GM23248 (cell line): ENCODE measurements at places on chromosomes 3 and 15.
A peak's percentile ranks its signal among the peaks of the same experiment; 100 is the strongest.

DNA sequence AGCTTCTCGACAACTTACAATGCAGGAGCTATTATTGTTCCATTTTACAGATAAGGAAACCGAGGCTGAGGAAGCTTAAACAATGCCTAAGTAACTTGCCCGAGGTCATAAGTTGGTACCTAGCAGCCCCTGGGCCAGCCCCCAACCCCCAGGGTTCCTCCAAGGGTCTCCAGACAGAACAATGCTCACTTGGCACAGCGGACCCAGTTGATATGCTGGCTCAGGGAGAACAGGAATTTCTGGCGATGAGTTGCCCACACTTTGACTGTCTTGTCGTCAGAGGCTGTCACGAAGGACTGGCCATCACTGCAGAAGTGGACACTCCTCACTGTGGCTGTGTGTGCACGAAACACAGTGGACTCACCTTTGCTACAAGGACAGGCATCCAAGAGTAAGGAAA lies 5.2 kb downstream of the POC1A start:
- H3K4me3 ChIP-seq: no peak overlapping the region
- H3K36me3 ChIP-seq: no peaks in the 10 kb centered on the region
- no peaks in the 10 kb centered on the region for H3K27me3 ChIP-seq

GRCh38 chr15:91132079-91132478 lies 32.0 kb downstream of the SV2B start:
- H3K36me3 ChIP-seq: no peaks in the 10 kb centered on the region
- no peaks in the 10 kb centered on the region for H3K4me1 ChIP-seq
- H3K27ac ChIP-seq: no peak overlapping the region
- no peak overlapping the region for H3K4me3 ChIP-seq

DNA sequence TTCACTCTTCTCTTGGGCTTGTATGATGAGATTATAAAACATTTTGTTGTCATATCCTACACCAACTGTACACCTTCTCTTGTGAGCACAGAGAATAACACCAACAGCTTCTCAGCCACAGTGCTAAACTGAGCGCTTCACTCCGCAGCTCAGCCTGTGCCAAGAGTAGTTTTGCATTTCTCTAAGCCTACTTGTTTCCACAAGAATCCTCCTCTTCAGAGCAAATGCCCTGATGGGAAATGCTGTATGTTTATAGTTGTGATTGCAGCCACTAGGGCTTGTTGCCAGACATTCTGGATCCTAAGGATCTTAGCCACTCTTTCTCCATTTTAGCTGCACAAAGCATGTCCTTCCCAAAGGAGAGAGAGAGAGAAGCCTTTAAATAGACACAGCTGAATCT lies 138.8 kb upstream of the PLXND1 start:
- no peak for DNase-seq
- H3K4me3 ChIP-seq: no peak overlapping the region
- H3K4me1 ChIP-seq: no peaks in the 10 kb centered on the region
- H3K27me3 ChIP-seq: no peaks in the 10 kb centered on the region

- H3K4me3 ChIP-seq: no peak overlapping the region
- no peak overlapping the region for H3K27ac ChIP-seq
- DNase-seq: no peak
- peaks cover 16% of the 10 kb centered on the region for H3K27me3 ChIP-seq
- H3K36me3 ChIP-seq: no peaks in the 10 kb centered on the region
Measured at GRCh38 chr3:179266701-179267211, 15.8 kb upstream of the KCNMB3 start.

DNA sequence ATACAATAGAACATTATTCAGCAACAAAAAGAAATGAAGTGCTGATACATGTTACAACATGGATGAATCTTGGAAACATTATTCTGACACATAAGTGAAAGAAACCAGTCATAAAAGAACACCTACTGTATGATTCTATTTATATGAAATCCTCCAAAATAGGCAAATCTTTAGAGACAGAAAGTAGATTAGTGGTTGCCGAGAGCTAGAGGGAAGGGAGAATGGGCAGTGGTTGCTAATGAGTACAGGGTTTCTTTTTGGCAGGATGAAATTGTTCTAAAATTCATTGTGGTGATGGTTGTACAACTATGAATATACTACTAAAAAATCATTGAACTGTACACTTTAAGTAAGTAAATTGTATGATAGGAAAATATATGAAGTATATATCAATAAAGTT lies 6.3 kb upstream of the LRRC58 start:
- H3K4me1 ChIP-seq: peaks cover 6% of the 10 kb centered on the region
- DNase-seq: no peak
- no peak overlapping the region for H3K4me3 ChIP-seq

DNA sequence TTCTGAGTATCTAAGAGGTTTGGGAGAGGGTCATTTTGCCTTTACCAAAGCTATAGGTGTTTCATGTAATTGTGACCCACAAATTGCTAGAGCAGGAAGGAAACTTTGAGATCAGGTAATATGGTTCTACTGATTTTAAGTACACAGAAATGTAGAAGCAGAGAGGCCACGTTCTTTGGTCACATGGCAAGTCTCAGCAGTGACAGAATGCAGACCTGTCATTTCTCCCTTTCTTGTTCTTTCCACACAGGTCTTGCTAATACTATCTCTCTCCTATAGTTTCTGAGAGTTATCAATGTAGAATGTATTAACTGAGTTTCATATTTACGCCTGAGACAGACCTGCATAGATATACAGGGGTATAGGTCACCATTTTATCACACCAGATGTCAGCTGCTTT lies 10.9 kb upstream of the RTP1 start:
- H3K4me3 ChIP-seq: no peak overlapping the region
- no peak for DNase-seq
- H3K4me1 ChIP-seq: peaks cover 46% of the 10 kb centered on the region
- no peaks in the 10 kb centered on the region for H3K36me3 ChIP-seq
- H3K27ac ChIP-seq: peak overlapping the region; percentile 45; the same call in 1 of the 2 replicates

GRCh38 chr15:68018797-68019444 lies 35.2 kb upstream of the PIAS1 start:
- H3K4me3 ChIP-seq: no peak overlapping the region
- H3K27ac ChIP-seq: no peak overlapping the region
- no peaks in the 10 kb centered on the region for H3K4me1 ChIP-seq

DNA sequence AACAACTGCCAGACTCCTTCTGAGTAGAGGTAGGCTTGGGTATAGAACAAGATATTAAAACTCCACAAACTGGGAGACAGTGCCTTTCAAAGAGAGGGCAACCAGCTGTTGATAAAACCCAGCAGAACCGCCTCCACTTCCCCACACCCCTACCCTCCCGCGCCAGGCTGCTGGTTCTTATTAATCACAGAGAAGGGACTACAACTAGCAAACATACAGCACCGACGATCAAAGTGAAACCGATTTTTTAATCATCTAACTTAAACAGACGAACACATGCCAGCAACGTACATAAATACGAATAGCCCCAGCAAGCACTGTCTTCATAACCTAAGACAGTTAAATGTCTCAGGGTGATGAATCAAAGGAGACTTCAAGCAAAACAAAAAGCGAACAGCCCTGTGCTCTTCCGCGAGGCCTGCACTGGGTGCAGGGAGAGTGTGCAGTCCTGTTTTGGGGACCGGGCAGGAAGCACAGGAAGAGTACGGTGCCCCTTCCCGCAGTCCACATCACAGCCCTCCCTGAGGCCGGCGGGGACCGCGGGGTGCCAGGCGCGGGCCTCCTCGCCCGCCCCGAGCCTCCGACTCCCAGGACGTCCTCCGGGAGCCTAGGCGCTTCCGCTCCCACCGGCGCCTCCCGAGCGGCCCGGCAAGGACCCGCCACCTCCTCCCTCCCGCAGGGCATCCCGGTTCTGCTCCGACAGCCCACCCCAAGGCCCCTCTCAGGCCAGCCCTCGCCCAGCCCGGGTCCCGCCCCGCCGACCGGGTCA lies 75.1 kb upstream of the VGLL4 start:
- no peaks in the 10 kb centered on the region for H3K27me3 ChIP-seq
- no peaks in the 10 kb centered on the region for H3K36me3 ChIP-seq
- peaks cover 23% of the 10 kb centered on the region for H3K4me1 ChIP-seq
- peak overlapping the region; percentile 82 for H3K4me3 ChIP-seq
- H3K27ac ChIP-seq: peak overlapping the region; percentile 90
- DNase-seq: peak; percentile 82

DNA sequence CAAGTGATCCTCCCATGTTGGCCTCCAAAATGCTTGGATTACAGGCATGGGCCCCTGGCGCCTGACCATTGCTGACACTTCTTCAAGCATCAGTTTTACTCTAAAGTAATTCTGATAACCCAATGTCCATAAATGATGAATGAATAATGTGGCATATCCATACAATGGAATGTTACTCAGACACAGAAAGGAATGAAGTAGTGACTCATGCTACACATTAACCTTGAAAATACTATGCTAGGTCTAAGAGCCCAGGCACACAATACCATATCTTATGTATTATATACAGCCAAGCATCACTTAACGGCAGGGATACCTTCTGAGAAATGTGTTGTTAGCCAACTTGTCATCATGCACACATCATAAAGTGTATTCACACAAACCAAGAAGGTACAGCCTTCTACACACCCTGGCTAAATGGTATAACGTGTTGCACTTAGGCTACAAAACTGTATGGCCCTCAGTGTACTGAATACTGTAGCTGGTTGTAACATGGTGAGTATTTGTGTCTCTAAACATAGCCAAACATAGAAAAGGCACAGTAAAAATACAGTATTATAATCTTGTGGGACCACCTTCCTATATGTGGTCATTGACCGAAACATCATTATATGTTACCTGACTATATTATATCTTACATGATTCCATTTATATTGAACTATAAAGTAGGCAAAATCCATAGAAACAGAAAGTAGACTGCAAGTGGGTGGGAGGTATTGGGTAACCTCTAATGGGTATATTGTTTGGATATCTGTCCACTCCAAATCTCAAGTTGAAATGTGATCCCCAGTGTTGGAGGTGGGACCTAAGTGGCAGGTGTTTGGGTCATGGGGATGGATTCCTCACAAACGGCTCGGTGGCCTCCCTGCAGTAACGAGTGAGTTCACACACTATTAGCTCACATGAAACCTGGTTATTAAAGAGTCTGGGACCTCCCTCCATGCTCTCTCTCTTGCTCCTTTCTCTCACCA lies 31.4 kb downstream of the MKRN2 start:
- H3K27me3 ChIP-seq: no peaks in the 10 kb centered on the region
- peak; percentile 50 for DNase-seq
- peaks cover 50% of the 10 kb centered on the region for H3K36me3 ChIP-seq
- H3K4me1 ChIP-seq: peaks cover 14% of the 10 kb centered on the region

DNA sequence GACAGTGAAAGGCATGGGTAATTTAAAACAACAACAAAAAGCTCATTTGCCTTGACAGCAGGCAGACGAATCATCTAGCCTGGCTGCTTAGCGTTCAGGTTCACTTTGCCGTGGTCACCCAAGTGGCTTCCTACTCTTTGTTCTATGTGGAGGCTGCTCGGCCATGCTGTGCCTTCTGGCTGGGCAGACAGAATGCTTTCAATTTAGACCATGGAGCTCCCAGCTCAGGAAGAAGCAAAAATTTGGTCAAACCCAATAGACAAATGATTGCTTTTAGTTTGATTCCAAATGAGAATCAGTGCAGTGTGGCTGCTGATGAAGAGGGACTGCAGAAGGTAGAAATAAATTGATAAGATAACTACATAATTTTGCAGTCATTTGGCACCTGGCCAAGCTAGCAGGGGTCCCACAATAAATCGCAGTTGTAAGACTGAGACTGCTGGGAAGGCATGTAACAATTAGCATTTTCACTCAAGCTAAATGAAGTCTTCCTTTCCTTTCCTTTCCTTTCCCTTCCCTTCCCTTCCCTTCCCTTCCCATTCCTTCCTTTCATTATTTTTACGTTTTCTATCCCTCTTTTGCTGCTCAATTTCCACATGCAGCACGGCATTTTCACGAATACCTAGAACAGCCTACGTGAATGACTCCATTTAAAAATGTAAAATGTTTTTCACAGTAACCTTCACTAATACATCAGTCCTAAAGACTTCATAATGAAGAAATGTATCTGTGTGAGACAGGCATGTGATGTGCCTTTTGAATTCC lies 360.4 kb upstream of the TGFBR2 start:
- DNase-seq: no peak
- H3K36me3 ChIP-seq: no peaks in the 10 kb centered on the region
- no peaks in the 10 kb centered on the region for H3K27me3 ChIP-seq

GRCh38 chr3:99384596-99384995 lies 253.8 kb upstream of the COL8A1 start:
- no peak overlapping the region for H3K4me3 ChIP-seq
- H3K36me3 ChIP-seq: no peaks in the 10 kb centered on the region
- peak; percentile 41 for DNase-seq
- H3K27me3 ChIP-seq: no peaks in the 10 kb centered on the region
- peaks cover 9% of the 10 kb centered on the region for H3K4me1 ChIP-seq

DNA sequence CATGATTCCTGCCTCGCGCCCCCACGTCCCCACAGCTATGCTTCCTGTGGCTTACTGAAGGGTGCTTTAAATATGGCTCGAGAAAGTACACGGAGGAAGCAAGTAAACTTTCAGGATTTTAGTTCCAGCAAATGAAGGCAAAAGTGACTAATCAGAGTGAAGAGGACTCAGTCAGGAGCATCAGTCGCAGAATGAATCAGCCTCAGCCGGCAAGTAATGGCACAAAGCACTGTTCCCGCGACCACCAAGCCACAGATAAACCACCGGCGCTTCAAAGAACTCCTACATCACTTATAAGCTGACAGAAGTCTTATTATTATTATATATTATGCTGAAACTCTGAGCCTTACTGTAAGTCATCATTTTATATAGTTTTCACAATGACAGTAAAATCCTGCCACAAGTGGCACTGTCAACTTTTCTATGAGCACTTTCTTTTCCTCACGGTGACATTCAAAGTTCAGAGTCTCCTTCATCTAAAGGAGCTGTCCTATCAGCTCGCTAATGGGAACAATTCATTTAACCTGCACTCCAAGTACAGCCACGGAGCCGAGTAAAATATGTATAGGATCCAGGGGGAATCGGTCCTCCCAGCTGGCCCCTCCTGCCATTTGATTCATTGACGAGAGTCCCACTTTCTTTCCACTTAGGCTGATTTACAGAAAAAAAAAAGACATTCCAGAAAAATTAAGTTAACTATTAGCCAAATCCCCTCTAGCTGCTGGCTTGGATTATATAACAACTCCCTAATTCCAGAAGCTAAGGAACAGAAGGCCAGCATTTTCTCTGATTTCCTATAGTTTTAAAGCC lies 217.0 kb upstream of the ICE2 start:
- H3K27me3 ChIP-seq: no peaks in the 10 kb centered on the region
- peak; percentile 50 for DNase-seq
- H3K4me3 ChIP-seq: no peak overlapping the region

DNA sequence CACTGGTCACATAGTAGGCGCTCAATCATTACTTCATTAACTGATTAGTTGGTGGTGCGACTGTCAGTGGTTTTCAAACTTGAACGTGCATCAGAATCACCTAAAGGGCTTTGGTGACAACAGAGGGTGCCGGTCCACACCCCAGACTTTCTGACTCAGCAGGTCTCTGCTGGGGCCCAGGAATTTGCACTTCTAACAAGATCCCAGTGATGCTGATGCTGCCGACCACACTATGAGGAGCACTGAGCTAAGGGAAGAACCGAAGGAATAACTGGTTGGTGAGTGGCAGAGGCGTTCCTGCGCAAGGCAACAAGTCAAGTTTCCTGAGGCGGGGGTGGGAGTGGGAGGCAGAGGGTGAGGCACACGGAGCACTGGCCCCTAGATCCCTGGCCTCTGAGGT lies 18.8 kb downstream of the HAPLN3 start:
- H3K4me3 ChIP-seq: no peak overlapping the region
- H3K36me3 ChIP-seq: no peaks in the 10 kb centered on the region
- H3K27ac ChIP-seq: no peak overlapping the region

GRCh38 chr3:187839422-187839821 lies 94.2 kb upstream of the BCL6 start:
- no peaks in the 10 kb centered on the region for H3K36me3 ChIP-seq
- H3K27ac ChIP-seq: no peak overlapping the region
- DNase-seq: no peak
- H3K27me3 ChIP-seq: no peaks in the 10 kb centered on the region
- H3K4me3 ChIP-seq: no peak overlapping the region
- H3K4me1 ChIP-seq: peaks cover 8% of the 10 kb centered on the region
